ENCODE measurements at places on chromosomes 2 and 18.
A peak's percentile ranks its signal among the peaks of the same experiment; 100 is the strongest.

- no peak for DNase-seq
Measured at GRCh38 chr2:4992226-4992625, 700.0 kb upstream of the SOX11 start.

DNA sequence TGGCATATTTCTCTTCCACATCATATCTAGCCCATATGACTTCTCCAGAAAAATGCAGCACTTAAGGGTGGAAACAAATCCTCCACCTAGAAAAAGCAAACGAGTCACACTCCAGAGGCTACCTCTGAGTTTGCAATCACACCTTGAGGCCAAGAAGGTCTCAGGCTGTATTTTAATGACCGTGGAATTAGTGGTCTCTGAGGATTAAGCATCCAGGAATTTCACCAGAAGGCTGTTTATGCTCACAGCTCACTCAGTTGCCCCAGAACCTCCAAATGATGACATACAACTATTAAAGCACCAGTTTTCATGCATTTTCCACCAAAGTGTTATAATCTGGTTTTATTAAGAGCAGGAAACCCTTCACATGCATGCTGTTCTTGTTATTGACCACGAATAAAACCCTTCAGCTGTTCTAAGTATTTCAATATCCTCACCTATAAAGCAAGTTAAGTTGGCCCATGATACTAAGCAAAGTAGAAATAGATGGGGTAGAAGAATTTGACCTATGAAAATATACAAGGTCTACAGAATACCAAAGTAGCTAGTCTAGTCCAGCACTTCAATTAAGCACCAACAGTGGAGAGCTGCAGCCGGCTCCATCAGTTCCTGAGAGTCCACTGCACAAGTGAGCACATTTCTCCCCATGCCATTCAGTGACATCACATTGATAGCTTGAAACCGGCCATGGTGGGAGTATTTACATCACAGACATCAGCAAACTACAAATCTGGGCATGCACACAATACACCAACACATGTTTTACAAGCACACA lies 39.5 kb upstream of the SLC14A1 start:
- DNase-seq: no peak

DNA sequence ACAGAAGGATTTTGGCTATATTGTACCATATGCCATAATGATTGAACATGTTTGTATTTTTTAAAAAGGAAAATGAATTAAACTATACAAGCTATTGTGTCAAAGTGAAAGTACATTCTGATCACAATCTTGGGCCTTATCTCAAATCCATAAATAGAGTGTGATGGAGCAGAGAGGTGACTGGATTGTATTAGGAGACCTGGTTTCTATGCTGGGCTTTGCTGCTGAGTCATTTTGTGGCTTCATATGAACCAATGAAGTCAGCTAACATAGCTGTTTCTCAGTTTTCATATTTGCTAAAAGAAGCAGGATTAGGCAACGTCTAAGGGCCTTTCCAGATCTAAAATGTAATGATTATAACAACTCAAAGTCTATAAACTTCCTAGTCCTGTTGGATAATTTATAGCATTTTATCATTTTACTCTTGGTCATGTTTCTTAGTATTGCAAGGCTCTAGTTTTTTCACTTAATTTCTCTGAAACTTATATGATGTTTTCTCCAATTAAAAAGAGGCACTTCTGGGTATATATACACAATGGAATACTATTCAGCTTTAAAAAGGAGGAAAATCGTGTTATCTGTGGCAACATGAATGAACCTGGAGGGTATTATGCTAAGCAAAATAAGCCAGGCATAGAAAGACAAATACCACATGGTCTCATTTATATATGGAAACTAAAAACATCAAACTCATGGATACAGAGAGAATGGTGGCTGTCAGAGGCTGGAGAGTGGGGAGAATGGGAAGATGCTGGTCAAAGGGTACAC lies 112.3 kb downstream of the MEP1B start:
- peak; percentile 39 for DNase-seq

GRCh38 chr2:227856697-227857096 lies 14.7 kb upstream of the DAW1 start:
- no peak for DNase-seq

- DNase-seq: no peak
Measured at GRCh38 chr2:133768256-133768655, 200.0 kb upstream of the NCKAP5 start.

GRCh38 chr2:71609958-71610357 lies 156.6 kb downstream of the DYSF start:
- peak; percentile 76 for DNase-seq

GRCh38 chr18:58527285-58527951 lies 101.5 kb downstream of the ALPK2 start:
- no peak for DNase-seq

DNA sequence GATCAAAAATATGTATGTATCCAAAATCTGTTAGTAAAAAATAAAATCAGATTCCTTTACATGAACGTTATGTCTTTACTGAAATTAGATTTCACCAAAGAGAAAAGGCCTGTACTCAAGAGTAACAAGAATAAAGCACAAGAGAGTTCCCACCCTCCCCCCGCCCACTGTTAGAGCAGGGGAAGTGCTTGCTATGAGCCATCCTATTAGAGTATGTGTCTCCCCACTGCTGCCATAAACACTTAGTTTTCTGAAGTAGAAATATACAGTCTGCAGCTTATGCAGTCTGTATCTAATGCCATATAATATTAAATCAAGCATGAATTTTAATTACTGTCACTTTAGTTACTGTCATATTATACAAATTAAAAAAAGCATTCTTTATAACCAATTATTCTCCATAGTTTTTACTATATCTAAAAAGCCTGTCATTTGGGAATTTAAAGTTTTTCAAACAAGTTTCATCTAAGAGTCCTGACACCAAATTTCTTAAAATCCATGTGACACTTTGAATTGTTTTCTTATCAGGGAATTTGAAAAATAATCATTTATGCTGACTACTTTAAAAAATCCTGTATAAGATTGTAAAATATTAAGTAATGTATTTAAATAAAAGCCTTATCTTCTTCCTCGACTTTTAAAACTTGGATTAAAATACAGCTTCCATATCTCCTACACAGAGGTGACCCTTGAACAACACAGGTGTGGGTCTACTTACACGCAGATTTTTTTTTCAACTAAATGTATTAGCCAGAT lies 51.8 kb upstream of the GPR75 start:
- DNase-seq: peak; percentile 4

DNA sequence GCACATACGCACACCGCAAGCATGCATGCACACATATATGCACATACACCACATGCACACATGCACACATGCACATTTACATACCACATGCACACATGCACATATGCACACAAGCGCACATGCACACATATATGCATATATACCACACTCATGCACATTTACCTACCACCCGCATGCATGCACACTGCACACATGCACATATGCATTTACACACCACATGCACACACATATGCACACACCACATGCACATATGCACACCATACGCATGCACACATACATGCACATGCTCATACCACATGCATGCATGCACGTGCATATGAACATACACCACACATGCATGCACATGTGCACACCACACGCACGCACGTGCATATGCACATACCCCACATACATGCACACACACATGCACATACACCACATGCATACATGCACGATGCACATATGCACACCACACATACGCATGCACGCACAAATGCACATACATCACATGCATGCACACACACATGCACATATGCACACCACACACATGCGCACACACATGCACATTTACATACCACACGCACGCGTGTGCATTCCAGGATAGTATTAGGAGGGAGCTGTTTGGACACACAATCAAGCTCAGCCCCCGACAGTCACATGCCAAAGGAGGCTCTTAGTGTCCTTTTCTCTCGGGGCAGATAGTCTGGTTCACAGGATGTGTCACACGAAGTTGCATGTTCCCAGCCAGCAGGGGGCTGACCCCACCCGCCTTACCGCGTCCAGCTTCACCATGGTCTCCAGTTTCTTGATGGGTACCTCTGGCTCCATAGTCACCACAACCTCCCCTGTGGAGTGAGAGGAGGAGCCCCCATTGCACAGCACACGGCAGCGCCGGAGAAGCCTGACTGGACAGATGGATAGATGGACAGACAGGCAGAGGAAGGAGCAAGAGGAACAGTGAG lies 5.9 kb downstream of the OTOF start:
- DNase-seq: peak; percentile 33

DNA sequence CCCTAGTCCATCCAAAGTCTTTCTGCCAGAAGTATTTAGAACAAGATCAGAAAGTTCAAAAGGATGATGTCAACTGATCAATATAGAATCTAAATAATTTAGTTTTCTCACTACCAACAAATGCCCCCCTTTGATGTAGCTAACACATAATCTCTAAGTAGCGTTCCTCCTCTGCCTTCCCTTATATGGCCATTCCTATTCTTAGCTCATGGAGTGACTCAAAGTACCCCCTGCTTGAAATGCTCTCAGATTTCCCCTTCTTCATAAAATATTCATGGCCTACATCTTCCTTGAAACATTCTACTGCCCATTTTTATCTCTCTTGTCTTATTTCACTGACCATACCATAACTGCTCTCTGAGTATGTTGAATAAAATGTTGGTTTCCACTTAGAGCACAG lies 151.5 kb downstream of the UPP2 start:
- no peak for DNase-seq

GRCh38 chr2:86747711-86748639 lies 27.9 kb downstream of the RMND5A start:
- DNase-seq: peak; percentile 41

- DNase-seq: no peak
Measured at GRCh38 chr2:54611830-54612545, 111.5 kb upstream of the EML6 start.

DNA sequence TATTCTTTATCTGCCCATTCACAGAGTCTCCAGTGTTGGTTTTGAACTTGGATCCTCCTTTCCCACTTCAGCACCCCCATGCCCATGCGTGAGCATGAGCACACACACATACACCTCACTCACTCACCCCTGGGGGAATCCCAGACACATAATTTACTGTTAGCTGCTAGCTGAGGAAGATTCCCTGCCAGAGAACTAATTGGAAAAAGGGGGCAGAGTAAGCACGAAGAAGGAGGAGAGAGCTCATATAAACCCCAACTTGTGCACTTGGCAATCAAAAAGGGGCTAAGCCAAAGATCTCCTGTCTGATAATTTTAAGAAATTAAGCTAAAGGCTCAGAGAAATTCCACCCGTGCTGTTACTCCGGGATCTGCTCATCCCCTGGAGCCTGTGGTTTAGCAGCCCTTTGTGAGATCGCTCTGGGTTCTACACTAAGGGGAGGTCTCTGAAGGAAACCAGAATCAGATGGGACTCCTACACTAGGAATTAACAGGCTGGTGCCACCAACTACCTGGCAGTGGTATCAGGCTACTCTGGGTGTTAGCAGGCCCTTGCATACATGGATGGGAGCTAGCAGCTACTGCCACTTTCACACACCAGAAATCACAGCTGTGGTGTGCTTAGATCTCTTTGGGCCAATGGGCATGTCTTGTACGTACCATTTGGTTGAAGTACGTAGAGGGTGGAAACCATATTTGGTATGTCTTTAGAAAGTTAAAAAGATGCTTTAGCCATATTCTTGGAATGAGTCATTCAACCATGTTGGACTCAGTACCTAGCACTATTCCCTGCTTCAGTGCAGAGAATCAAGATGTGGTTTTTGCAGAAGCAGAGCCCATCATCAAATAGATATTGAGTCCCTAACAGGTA lies 95.6 kb upstream of the SLC14A2 start:
- no peak for DNase-seq

DNA sequence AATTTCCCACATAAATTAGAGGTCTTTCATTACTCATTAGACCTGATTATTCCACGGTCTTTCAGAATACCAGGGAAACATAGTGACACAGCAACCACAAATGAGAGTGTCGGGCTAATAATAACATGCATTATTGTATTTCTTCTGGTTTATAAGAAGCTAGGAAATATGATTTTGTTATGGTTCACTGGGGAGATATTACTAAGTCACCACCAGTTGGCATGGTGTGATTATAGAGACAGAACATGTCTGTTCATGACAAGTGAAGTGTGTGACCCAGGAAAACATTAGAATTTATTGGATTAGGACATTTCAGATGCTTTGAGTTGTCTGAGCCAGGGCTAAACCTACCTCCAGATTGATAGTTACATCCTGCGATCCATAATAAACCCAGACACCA lies 494.4 kb downstream of the FBXO15 start:
- no peak for DNase-seq

DNA sequence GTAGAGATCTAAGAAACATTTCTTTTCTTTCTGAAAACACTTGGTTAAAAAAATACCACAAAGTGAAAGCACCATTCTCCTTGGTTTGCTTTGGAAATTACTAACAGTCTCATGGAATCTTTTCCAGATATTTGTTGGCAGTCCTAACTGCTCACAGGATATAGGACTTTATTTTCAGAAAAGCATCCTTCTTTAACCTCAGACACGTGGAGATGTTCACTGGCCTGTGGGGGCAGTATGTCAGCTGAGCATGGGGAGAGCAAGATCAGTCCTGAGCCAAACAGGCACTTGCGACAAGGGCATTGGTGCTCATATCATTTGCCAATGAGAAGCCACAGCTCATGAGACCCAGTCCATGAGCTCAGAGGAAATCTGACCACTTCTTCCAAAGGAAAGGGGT lies 371.9 kb downstream of the NBAS start:
- peak; percentile 22 for DNase-seq

GRCh38 chr2:215059724-215060123 lies 78.7 kb downstream of the ABCA12 start:
- no peak for DNase-seq

DNA sequence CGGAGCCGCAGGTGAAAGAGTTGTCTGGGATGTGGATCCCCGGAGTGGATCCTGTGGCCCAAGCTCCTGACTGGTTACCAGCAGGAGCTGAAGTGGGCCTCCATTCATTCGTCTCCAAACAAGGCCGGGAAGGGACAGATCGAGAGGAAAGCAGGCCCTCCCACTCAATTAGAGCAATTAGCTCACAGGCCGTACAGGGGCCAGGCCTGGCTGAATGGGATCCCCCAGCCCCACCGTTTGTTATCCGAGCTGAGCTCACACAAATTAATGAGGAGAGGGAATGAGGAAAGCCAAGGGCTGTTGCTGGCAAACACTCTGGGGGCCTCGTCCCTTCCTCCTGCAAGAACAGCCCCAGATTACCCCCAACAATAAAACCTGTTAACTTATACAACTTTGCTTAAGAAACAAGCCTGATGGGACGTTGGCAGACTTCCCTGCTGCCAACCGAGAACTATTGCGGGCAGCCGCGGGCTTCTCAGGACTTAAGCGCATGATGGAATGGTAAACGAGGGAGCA lies 338.0 kb downstream of the BCL11A start:
- DNase-seq: no peak

DNA sequence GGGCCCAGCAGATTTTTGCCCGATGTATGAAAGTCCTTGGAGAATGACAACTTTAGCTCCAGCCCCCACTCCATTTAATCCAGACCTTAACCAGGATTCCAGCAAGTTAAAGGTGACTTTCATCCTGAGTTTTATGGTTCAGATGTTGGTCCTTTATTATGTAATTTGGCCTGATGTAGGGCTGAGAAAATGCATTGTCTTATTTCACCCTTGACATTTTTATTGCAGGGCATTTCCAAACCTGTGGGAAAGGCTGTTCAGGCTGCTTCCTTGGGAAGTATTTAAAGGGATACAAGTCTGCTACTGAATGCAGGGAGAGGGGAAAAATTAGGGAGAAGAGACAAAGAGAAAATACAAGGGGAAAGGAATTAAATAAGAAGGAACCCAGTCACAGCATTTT lies 48.8 kb downstream of the ASB1 start:
- DNase-seq: no peak

GRCh38 chr2:203739351-203739750 lies 32.9 kb downstream of the CD28 start:
- no peak for DNase-seq

- no peak for DNase-seq
Measured at GRCh38 chr2:56410140-56410539, 226.3 kb downstream of the CCDC85A start.

- DNase-seq: no peak
Measured at GRCh38 chr2:70514612-70515055, 39.0 kb downstream of the TGFA start.

Data from hematopoietic multipotent progenitor cell treated with erythropoietin and hydrocortisone succinate and interleukin-3 and kit ligand, for 4 days (in vitro differentiated cells).